ENCODE measurements at places on chromosomes 4 and X. TPM values are rescaled to one million over a fixed set of nuclear protein-coding genes. Genes with fewer than 3 reads are reported as not detected.
A peak's percentile ranks its signal among the peaks of the same experiment; 100 is the strongest.

DNA sequence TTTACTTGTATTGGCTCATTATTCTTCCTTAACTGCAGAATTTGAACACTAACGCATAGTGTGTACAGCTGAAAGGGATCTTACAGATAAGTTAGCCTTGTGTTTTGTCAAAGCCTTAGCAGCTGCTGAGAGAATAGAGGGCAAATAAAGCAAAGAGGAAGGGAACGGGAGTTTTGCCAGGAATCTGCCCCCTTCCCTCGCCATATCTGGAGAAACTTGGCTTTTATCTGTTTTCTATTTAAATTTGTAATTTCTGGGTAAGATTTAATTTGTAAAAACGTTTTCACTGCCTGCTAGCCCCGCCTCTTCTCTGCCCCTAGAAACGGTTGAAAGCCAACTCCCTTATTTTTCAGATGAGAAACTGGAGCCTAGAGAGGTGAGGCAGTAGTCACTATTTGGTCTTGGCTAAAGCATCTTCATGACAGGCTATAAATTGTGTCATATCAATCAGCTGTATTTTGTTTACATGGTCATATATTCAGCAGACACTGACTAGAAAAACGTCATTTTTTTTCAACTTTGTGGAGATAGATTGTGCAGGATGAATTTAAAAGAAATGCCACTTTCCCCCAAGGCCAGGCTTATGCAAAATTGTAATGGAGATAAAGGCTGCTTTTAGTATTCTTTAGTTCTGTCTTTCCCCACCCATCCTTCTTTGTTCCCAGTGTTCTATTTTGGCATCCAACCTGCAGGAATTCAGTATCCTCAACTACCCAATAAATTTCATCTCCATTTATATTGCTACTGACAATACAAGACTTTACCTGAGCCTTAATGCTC lies 319.4 kb downstream of the SH2D1A start:
- no peak for DNase-seq

GRCh38 chr4:113330200-113330599 lies 280.7 kb downstream of the ANK2 start:
- DNase-seq, result no peak

DNA sequence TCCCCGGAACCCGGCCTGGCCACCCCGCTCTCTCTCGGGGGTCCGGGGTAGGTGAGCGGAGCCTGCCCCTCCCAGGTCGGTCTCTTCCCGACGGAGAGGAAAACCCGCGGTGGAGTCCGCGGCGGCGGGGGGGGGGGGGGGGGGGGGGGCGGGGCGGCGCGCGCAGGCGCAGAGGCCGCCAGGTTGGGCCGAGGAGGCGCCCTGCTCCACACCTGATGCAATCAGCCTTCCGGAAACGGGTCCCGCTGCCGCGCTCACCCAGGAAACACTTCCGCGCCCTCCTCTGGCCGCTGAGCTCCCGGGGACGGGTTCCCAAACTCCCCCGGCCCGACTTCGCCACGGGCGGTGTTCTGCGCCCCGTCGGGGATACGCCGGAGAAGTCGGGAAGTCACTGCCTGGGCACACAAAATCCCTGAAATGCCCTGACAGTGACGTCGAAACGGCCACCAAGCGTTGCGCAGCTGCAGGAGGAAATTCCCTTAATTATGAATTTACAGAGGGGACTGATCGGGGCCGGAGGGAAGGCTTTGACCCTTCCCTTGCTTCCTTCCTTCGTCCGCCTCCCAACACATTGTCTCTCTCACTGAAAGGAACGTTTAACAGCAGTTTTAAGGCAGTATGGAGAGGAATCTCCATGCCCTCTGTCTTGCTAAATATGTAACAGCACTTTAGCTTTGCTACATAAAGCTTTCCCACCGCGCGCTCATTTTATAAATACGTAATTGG lies 2.1 kb upstream of the APBB2 start:
- DNase-seq, result peak; percentile 51

DNA sequence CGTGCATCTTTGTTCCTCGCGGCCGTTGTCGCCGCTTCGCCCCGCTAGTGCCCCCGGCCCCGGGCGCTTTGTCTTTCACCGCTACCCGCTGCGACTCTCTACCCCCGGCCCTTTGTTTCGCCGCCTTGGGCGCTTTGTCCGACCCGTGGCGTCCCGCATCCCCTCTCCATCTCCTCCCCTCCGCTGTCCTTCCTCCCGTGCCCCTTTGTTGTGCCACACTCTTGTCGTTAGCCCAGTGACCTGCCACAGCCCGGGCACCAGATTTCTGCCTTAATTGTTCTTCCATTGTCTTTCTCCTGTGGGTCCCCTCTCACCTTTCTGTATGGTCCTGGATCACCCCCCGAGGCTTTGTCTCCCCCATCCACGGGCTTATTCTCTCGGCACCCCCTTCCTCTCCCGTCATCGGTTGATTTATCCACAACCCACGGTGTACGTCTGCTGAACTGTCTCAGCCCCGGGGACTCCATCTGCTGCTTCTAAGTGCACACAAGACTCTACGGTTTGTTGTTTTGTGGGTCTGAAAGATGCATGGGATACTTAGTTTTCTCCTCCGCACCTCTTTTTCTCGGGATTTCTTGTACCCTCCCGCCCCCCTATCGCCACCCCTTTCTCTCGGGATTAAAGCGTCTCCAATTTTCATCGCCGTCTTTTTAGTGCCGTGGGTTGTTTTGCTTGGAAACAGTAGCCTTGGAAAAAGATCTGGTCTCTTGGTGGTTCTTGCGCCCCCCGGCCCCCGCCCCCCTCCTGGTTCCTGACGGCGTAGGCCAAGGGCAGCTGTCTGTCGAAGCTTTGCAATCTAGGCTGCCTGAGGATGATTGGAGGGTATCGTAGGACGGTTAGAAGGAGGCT lies 783 bp downstream of the RBPJ start:
- no peak for DNase-seq

GRCh38 chr4:24394041-24394440 lies 190.3 kb downstream of the DHX15 start:
- DNase-seq, result no peak

GRCh38 chrX:15856222-15856587 lies 1.6 kb upstream of the AP1S2 start:
- DNase-seq, result no peak

GRCh38 chr4:165992283-165992682 lies 119.2 kb downstream of the TLL1 start:
- DNase-seq, result no peak

DNA sequence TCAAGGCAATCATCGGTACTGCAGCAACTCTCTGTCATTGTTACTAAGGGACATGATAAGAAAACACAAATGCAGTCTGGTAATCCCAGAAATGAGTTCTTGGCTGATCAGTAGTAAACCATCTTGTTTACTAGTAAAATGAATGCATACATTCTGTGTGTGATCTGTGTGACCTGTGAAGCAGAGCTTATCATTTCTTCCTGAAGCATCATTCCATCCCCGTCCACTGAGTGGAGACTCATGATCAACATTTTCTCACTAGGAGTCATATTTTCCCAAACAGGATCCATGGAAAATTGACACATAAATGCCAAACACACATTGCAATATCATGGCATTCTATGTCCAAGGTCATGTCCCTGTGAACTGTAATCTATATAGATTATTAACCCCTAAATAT lies 226.1 kb downstream of the ANKRD50 start:
- no peak for DNase-seq

GRCh38 chr4:176436293-176436973 lies 116.7 kb downstream of the SPCS3 start:
- no peak for DNase-seq

GRCh38 chr4:5444918-5445517 lies 263.3 kb downstream of the EVC2 start:
- DNase-seq, result no peak

DNA sequence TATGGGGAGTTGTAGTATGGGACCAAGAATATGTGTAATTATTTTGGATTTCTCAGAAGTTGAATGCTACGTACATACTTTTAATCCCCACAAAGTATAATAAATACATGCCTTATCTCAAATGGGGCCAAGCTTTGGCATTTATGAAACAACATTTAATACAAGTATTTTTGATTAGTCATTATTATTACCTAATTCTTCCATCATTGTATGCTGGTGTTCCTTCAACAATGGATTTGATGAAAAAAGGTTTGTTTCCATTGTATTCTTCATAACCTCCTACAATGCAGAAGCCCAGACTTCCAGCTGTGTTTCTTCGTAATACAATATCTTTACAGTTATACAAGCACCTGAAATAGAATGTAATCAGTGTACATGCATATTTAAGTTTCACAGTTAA lies 83.8 kb downstream of the FIP1L1 start:
- no peak for DNase-seq

- no peak for DNase-seq
These were observed 1.7 kb upstream of the FGFRL1 start for GRCh38 chr4:1009542-1010394.

DNA sequence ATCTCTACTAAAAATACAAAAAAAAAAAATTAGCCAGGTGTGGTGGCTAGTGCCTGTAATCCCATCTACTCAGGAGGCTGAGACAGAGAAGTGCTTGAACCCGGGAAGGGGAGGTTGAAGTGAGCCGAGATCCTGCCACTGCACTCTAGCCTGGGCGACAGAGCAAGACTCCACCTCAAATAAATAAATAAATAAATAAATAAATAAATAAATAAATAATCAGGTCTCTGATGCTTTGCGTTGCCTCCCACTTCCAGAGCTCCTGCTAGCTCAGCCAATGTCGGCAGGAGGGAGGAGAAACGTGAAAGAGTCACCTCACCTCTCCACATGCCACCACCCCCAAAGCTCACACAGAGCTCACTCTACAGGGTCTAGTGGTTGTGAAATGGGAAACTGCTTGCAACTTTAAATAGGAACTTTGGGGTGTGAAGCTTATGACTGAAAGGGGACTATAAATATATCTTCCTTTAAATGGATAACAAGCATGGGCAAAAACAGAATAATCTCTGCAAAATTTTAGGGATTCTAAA lies 7.9 kb downstream of the SMIM31 start:
- no peak for DNase-seq

DNA sequence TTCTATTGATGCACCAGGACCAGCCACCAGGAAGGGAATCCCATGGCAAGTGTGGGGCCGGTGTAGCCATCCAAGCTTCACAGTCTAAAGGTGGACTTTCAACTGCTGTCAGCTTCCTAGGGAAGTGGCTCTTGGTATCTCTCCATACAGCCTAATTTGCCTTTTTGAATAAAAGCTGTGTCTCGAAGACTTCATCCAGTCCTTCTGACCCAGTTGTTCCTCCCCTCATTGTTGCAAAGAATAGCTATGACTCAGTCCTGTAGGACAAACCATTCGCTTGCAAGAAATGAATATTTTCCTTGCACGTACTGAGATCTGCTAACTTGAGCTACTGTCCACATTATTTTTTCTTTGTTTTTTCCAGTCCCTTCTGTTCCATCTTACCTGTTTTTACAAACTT lies 145.1 kb upstream of the CTSO start:
- no peak for DNase-seq

DNA sequence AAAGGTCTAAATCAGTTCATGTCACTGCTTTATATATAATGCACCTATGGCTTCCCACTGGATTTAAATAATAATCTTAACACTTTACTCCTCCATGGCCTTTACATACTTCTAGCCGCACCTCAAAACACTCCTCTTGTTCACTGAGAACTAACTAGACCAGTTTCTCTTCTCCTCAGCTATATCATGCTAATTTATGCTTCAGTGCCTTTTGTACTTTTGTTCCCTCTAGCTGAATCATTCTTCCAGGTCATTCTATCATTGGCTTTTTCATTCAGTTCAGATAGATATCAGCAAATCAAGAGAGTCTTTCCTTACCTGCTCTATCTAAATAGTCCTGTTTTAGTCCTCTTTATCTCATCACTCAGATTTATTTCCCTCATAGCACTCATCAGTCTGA lies 64.2 kb downstream of the TET2 start:
- DNase-seq, result no peak

- DNase-seq, result no peak
These were observed 36.8 kb downstream of the TMPRSS11A start for GRCh38 chr4:67926485-67926884.

- DNase-seq, result peak; percentile 55
These were observed at the start of gene AFAP1 for GRCh38 chr4:7939377-7940108. Gene AFAP1, minus strand, starts transcription at chr4:7939861. Its CDS starts 67,783 bp downstream, at chr4:7872078.

GRCh38 chrX:139691493-139691842 lies 16.5 kb downstream of the MCF2 start:
- no peak for DNase-seq

GRCh38 chr4:103424853-103425252 lies 226.7 kb upstream of the CENPE start:
- no peak for DNase-seq

GRCh38 chrX:48086082-48086481 lies 14.6 kb upstream of the ZNF630 start:
- DNase-seq, result no peak

- DNase-seq, result no peak
These were observed 68.5 kb downstream of the DCTD start for GRCh38 chr4:182848685-182849084.

GRCh38 chr4:66574145-66574978 lies 904.1 kb upstream of the EPHA5 start:
- no peak for DNase-seq

DNA sequence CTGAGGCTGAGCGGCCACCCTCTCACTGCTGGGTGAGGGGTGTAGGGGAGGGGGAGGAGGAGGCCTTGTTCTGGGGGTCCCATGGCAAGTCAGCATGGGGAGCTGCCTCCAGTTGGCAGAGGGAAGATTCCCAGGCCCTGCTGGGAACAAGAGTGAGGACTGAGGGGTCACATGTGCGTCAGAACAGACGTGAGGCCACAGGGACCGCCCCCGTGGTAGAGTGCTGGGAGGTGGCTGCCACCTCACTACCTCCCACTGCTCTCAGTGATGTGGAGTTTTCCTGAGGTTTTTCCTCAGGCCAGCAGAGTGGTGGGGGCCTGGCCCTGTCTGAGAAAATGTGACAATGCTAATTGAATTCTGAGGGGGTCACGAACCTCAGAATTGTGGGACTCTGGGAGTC lies 568 bp downstream of the MAGEC1 start:
- no peak for DNase-seq

DNA sequence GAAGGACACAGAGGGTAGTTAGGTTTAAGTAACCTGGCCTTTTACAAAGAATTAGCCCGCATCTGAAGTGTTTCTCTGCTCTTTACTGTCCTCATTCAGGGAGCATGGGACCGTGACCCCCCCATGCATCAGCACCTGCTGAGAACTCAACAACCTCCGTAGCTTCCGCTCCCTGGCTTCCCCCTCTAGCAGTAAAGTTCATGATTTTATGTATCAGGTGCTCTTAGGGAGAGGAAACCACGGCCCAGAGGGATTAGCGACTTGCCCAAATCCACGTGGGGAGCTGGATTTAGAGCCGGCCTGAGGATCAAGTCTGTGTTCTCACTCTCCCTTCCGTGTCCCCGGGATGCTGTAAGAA lies 284.6 kb upstream of the GATB start:
- DNase-seq, result no peak

- no peak for DNase-seq
These were observed 1.9 kb downstream of the SPIN2B start for GRCh38 chrX:57119416-57119815.

LARP1B gene
- polyA plus RNA-seq, result 23.3 TPM

LRAT gene
- polyA plus RNA-seq, result 0.06 TPM

HS3ST1 gene
- 0.05 TPM for polyA plus RNA-seq

ATP11C gene
- 11.5 TPM for polyA plus RNA-seq

MAGEA1 gene
- polyA plus RNA-seq, result not detected

STK32B gene
- polyA plus RNA-seq, result 5.4 TPM

SYNPO2 gene
- 162 TPM for polyA plus RNA-seq

SPATA4 gene
- polyA plus RNA-seq, result 0.24 TPM

SLC9A7 gene
- 8.9 TPM for polyA plus RNA-seq
